Activated T-cell treated with anti-CD3 and anti-CD28 coated beads, Interleukin-2, amount 50 U/mL, for 4 hours (primary cell): ENCODE measurements at places on chromosomes 12 and 14. TPM values are rescaled to one million over a fixed set of nuclear protein-coding genes. Genes with fewer than 3 reads are reported as not detected.

TTC8 gene
- 3.8 TPM for total RNA-seq

GRCh38 chr14:65043893-65044595, 57.3 kb downstream of the FNTB start:
- DNase-seq = no peak

DNA sequence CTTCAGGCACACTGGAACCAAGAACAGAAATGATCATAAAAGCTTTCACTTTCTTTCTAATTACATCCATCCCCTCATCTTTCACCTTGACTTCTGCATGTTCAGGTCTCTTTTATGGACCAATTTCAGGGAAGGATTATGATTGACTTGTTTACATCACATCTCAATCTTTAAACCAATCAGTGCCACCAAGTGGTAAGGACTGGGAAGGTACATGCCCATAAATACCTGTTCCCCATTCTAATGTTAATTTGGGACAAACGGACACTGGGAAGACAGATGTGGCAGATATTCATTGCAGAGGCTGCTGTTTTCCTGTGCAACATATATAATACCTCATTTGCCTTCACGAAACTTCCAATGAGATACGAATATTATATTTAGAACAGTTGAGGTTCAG, 978.1 kb downstream of the GALC start:
- DNase-seq = no peak

CEBPE gene
- not detected for total RNA-seq

DNA sequence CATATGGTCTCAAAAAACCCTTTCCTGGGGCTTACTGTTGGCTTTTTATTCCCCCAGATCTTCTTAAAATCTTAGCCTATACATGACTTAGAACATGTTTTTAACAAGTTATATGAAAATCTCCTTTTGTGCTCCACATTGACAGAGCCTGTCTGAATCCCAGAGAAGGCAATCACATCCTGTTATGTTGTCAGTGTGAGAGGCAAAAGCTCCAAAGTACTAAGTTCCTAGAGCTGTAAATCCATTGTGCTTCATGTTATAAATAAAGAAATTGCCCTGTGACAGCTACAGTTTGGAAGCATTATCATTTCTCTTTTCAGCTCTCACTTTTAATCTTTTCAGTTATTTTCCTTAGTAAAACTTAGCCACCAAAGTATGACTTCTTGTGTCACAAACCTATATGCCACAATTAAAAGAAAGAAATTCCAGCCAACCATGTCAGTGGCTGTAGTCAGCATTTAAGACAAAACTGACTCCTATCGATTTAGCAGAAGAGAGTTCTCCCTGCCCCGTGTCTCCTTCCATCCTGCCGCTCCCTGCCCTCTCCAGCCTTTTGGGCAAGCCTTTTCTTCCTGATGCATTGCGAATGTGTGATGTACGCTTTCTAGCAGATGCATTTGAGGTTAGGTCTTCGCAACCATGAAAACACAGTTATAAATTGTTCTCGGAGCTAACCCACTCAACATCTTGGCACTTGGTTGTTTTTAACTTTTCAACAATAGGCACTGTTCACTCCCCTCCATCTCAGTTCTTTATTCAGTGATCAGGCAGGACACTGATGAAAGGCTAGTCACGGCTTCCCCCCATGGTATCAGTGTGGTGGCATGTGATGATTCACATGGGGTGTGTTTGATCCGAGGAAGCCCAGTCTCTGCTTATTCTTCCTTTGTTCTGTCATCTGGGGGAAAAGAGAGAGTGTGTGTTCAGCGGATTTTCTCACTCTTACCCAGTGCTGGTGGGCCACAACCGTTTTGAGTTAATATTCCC, 143.5 kb downstream of the SSPN start:
- no peak for DNase-seq

GRCh38 chr12:104888481-104888880, 69.6 kb downstream of the SLC41A2 start:
- DNase-seq = no peak

PIK3C2G gene
- total RNA-seq = not detected

- no peak for DNase-seq
Measured at GRCh38 chr12:119725523-119725922, 57.6 kb downstream of the PRKAB1 start.

DNA sequence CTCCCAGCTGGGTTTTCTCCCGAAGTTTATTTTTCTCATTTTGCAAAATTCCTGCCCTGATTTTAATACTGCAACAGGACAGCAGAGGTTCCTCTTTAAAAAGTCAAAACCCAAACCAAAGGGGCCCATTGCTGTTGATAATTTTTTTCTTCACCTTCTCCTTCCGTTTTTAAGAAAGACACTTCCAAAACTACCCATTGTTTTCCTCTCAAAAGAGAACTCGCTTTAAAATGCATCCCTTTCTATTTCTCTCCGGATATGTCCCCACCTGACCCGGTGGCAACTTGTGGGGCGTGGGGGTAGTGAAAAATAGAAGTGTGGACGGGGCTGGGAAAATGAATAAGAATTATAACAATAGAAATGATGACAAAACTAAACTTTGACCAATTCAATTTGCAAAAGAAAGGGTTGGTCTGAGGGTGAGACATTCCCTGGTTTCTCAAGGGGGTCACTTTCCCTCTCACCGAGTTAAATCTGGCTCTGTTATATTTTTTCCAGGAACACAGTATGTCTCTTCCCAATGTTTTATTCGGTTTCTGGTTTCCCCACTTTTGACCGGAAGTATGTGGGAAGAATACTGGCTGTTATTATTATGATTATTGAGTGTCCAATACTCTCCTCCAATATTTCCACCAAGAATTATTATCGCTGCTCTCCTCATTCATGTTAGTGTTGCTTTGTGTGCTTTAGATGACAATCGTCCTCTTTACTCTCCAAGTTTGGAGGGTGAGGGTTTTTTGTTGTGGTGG, 4.1 kb upstream of the TBX5 start:
- DNase-seq = no peak

IL31 gene
- 31.4 TPM for total RNA-seq

BDKRB2 gene
- not detected for total RNA-seq

GRCh38 chr12:91804533-91804932, 341.1 kb downstream of the BTG1 start:
- DNase-seq = no peak

GRCh38 chr12:71685312-71685906, 473 bp upstream of the TMEM19 start:
- DNase-seq = no peak

GRCh38 chr14:58731465-58732293, 93.9 kb downstream of the DACT1 start:
- no peak for DNase-seq

- DNase-seq = no peak
Measured at GRCh38 chr12:26771861-26772260, 61.1 kb downstream of the ITPR2 start.

DDN gene
- total RNA-seq = 1.2 TPM

- DNase-seq = no peak
Measured at GRCh38 chr14:101151226-101151926, 247.9 kb upstream of the RTL1 start.
